ENCODE measurements at places on chromosomes 12 and 14.

DNA sequence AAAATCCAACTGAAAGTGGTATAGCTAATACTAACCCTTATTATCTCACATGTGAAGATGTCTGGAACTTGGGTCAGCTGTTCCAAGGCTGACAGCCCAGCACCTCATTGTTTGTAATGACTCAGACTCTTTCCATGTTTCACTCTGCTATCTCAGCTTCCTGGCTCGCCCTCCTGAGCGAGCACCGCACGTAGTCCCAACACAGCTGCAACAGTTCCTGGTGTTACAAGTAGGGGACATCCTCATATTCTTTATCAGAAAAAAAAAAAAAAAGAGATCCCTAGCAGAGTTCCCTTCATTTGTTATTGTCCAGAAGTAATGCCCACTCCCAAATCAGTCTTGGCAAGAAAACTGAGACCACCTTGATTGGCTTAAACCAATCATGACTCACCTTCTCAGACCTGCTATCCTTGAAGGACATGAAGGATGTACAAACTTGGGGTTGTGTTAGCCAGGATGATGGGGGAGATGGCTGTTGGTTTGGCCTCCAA, 92.5 kb downstream of the ADCK1 start:
- no peak for DNase-seq

DNA sequence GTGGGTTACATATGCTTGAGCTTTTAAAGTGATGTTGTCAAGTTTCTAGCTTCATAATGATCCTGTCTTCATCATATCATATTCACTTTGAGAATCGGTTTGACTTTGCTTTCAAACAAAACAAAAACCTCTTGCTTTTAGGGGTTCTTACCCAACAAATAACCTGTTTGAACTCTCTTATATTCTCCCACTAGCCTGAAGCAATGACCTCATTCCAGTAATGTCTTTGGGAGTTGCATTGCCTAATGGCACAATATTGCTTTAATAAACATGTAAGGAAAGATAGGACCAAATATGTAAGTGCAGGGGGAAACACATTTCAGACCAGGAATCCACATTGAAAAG, 27.7 kb downstream of the WBP11 start:
- DNase-seq, result no peak

DNA sequence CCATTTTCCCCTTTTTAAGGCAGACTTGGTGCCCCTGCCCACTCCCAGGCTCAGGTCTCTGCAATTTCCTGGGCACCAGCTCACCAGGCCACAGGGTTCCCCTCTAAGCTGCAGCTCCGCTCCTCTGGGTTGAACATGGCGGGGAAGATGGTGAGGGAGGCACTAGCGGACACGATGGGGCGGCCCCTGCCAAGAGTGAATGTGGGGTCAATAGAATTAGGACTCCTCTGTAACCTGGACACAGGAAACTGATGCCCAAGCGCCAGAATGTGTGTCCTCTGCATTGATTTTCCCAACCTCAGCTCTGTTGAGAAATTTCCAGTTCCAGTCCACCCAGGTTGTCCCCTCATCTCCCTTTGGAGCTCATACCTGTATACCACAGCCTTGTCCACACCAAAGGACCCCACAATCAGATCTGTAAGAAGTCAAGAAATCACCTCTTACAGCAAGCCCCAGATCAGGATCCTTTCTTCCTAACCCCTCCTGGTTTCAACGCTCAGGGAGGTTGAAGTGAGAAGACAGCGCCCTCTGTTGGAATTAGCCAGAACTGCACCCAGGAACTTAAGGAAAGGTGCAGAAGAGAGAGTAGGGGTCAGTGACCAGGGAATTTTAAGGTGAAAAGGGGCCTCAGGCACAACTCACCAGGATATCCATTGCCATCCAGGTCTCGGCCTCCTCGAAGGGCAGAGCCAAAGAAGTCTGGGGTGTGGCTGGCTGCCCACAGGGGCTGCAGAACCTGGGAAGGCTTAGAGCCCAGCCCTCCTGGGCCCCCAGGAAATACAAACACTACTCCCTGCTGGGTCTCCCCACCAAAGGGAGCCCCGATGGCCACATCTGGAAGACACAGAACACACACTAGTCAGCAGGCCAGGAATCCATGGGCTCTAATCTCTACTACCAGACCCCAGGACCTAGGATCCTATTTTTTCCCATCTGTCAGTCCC, 14.7 kb downstream of the ITGA5 start:
- DNase-seq, result peak; percentile 44

- no peak for DNase-seq
These were observed 8.6 kb downstream of the PDE3A start for GRCh38 chr12:20376984-20377383.

Measured in stimulated activated CD4-positive, alpha-beta T cell treated with anti-CD3 and anti-CD28 coated beads, Interleukin-2, amount 100 ng/mL, for 4 hours (primary cell).